CD4-positive, alpha-beta memory T cell (primary cell): ENCODE measurements at places on chromosomes 16 and 17.
A peak's percentile ranks its signal among the peaks of the same experiment; 100 is the strongest.

DNA sequence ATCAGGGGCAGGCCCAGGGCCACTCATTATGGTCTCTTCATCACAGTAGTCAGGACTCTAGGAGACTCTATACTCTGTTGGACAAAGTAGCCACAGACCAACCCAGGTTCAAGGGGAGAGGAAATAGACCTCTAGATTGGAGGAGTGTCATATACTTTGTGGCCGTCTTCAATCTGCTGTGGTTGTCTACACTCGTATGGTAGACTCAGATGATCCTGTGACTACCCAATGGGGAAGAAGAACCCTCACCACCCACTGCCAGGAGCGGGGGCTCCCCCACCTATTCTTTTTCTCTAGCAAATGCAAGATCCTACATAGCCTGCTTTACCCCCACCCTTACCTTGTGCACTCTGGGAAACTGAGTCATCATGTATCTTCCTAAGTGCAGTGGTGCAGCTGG, 80.5 kb downstream of the KSR1 start:
- DNase-seq = no peak

DNA sequence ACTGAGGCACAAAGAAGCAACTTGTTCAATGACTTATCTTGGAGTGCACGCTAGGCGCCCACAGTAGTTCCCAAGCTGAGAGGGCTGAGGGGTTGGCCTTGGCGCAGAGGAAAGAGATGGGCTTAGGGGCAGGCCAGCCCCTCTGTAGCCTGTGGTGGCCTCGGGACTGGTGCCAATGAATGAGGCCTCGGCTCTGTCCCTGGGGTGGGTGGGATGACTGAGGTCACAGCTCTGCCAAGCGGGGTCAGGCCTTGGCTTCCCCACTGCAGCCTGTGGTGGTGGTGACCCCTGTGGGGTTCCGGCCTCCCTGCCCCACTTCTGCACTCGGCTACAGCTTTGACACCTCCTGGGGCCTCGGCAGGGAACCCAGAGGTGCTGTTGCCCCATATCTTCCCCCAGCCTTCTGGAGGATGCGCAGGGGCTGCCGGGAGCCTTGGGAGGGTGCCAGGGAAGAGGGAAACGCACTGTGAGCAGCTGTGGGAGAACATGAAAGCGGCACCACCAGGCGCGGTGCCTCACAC, 46.0 kb downstream of the BEAN1 start:
- no peak for DNase-seq

DNA sequence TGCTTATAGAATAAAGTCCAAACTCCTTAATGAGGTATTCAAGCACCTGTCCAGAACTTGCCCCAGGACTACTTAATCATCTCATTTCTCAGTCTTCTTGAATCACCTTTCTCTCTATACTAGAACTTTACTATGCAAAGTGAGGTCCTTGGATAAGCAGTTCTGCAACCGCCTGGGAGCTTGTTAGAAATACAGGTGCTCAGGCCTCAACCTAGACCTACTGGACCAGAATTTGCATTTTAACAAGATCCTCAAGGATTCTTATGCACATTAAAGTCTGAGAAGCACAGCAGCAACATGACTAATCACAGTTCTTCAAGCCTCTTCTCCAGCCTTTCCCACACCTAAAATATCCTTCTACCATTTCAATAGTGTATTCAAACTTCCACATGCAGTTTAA, 61.7 kb downstream of the GRB7 start:
- DNase-seq = no peak

- no peak for DNase-seq
Observed at GRCh38 chr17:76243826-76244679, 3.8 kb upstream of the RNF157 start.

DNA sequence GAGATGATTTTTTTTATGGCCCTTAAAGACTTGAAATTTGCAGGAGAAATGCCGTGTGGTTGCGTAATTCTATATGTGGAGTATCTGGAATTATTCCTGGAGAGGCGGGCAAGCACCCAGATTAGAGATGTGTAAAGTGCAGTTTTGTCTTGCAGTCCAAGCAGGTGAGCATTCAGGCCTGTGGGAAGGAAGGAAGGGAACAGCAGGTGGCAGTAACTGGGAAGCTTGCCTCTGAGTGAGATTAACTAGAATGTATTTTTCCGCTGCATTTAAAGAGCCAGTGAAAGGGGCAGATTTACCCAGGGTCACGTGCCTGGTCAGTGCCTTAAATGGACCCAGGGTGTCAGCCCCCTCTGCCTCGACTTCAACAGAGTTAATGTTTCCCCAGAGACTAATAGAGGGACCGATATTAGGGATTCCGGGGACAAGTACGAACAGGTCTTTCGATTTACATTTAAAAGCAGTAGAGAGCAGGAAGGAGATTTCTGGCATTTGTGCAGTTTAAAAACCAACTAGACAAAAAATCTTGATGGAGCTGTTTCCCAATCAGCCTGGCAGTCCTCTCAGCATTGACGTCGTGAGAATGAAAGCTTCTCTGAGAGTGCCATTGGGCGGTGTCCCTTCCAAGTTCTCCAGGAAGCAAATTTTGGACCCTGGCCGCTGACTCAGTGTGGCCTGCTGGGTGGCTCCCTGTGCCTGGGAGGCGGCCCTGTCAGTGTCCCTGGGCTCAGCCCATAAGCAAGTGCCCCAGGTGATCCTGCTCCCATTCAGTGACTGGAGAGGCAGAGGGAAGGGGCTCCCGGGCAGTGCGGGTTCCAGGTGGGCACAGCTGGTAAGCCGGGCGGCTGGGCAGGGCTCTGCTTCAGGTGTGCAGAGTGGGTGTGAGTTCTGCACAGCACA, 38.2 kb downstream of the KSR1 start:
- no peak for DNase-seq

GRCh38 chr17:19275457-19276127, 38.4 kb downstream of the EPN2 start:
- DNase-seq = no peak

DNA sequence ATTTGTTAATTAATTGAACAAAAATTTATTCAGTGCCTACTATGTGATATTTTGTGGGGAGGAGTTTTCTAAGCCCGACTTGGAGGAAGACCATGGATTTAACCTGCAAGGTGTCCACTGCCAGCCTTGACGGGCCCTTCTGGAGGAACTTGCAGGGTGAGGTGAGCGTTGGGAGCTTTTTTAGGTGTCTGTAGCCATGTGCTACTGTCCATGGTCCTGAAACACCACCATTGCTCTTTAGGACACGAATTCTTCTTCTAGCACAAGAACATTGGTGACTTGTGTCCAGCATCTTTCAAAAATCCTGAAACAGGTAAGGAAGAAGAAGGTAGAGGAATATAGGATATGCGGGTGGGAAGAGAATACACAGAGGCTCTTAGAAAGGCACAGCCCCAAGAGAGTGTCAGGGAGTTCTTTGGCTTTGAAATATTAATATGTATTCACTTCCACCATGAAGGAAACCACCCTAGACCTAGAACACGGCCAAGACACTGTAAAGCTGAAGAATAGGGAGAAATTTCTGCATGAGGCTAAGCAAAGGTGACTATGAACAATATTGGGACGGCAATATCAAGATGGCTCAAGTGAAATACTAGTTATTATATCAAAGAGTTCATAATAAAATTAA, 27.9 kb upstream of the OR4D1 start:
- DNase-seq = peak; percentile 59

DNA sequence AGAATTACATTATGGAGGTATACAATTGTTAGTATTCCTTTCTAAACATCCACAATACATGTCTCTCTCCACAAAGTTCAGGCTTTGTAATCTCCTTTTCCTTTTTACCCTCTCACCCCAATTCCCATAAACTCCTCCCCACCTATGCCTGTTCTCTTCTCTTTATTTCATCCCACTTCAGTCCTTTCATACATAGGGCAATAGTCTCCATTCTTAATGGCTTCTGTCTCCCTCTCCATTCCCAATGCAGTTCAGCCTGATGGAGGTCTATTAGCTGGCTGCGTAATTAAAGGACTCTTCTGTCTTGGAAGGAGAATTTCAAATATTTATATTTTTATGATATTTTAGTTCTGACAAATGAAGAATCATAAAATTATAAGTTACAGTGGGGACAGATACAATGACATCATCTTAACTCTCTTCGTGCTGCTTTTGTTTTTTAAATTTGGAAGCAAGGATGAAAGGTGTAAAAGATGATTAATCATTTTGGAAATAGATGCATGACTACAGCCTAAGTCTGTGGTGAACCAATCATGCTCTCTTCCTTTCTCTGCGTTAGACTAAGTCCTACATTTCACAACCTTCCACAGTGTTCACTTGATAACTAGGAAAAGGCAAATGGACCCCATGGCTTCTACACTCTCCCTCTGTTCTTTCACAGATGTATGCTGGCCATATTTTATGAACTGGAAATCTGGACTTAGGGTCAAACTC, 11.2 kb upstream of the FAM20A start:
- DNase-seq = no peak

GRCh38 chr17:28145348-28145747, 102.9 kb downstream of the NLK start:
- DNase-seq = no peak

DNA sequence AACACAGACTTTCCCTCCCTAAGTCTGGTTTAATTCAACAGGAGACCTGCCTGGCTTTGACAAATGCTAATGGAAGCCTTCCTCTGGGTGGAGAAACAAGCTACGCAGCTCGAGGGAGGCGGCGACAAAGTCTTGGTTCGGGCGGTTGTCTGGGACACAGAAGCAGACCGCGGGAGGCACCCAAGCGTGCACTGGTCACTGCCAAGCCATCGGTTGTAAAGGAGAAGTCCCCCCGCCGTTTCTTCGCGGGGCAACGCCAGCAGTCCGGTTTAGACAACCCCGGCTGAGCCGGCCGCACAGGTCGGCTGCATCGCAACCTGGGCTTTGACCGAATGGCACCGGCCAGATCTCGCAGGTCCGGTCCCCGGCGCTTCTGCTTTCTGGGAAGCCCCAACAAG, 586 bp downstream of the GLYR1 start:
- peak; percentile 22 for DNase-seq

- no peak for DNase-seq
Observed at GRCh38 chr17:1762901-1763898, 1.3 kb downstream of the SERPINF1 start.

- DNase-seq = no peak
Observed at GRCh38 chr17:50396261-50397110, 837 bp downstream of the LRRC59 start.

DNA sequence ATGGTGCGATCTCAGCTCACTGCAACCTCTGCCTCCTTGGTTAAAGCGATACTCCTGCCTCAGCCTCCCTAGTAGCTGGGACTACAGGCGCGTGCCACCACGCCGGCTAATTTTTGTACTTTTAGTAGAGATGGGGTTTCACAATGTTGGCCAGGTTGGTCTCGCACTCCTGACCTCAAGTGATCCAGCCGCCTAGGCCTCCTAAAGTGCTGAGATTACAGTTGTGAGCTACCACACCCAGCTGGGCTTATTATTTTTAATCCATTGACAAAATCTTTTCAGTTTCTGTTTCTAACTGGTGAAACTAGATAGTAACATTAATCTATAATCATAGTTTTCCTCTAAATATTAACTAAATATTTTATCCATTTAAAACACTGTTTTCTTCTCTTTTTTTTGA, 5.9 kb downstream of the FAM234A start:
- no peak for DNase-seq

GRCh38 chr17:10052106-10052813, 146.1 kb downstream of the GAS7 start:
- no peak for DNase-seq

DNA sequence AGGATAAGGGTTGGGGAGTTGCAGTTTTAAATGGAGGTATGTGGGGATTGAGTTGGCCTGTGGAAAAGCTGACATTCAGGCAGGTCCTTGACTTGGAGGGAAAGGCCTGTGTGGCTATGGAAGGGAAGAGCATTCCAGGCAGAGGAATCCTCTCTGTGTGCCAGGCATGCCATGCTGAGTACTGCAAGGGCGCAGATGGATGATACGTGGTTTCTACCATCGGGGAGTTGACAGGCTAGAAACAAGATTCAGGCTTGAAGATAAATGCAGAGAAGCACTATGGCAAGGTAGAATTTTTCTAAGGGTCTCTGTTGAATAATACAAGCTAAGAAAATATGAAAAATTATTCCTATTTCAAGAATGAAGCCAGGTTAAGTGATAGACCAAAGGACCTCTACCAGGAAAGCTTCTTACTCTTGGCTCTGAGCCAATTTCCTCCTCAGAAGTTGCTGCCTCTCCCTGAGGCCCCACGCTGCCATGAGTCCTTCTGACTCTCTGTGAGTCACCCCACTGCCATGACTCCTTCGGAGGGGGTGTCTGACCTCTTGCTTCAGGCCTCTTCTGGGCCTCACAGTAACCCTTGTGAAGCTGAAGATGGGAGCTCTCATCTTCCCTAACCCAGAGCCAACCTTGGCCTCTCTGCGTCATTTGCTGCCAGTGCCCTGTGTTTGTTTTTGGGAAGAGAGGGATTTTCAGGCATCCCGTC, 75.8 kb downstream of the WNT3 start:
- no peak for DNase-seq

DNA sequence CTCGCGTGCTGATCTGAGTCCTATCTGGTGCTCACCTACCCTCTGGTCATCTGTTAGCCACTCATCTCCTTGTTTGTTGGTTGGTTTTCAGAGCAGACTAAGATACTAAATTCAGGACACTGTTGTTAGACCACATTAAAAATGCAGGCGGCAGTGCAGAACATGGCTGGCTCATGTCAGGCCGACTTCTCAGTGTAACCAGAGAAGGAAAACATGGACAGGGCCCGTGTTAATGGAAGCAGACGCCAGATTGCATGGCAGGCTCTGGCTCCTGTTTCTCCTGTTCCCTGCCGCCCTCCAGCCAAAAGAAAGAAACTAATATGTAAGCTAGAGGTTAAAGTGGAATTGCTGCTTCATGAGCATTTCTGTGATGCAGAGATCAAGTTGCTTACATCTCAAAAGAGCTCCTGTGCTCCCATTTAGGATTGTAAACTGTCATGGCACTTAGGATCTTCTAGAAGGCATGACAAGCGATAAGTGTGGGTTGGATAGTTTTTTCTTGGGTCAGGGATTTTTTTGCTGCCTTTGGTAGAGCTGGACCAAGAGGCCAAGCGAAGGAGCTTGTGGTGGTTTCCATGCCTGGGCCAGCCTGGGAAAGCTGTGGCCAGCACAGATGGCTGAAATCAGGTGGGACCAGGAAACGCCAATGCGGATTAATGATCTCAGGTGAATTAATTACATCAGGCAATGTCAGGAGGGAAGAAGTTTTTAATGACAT, 56.1 kb downstream of the YPEL2 start:
- DNase-seq = no peak
